ENCODE measurements at places on chromosomes 3 and 15.

DNA sequence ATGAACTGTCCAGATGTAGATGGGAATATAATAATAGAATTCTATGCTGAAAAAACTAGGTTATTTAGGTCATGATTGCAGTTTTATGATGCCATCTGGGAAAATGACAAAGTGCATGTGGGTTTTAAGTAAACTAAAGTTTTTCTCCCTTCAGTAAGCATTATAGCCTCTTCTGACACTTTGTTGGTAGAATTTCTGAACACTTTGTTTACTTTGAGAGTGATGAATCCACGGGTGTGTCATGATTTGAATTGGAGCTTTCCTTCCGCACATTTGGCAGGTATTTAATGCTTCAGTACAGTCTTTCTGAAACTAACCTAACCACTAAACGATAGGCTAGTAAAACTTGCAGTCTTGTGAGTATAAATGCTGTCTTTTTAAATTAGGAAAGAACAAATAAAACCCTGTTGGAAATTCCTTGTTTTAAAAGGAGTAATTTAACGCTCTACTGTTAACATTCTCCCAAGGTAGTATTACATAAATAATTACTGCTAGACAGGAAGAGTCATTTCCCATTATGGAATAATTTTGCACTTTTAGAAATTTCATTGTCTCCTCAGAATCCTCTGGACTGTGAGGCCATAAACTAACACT, 7.0 kb downstream of the FILIP1L start:
- no peak for DNase-seq

GRCh38 chr15:100687582-100688141, 85.3 kb downstream of the ASB7 start:
- no peak for DNase-seq

- DNase-seq, result no peak
These were observed 853.8 kb downstream of the IGSF11 start for GRCh38 chr3:118180853-118181252.

GRCh38 chr15:51267703-51268083, 70.7 kb downstream of the CYP19A1 start:
- DNase-seq, result no peak

DNA sequence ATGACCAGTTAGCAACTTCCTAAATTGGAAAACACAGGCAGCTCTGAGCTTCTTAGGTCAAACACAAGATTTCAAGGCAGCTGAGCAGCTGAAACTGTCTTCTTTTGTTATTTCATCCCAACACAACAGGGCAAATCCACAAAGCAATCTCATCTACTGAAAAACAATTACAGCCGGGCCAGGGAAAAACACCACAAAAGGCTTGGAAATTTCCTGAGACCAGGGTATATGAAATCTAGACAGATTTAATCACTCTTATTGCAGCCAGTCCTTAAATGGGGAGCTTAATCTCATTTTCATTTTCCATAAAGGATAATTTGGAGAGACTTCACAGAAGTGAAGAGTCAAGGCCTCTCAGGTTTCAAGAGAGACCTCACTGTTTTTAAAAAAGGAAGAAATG, 181.8 kb downstream of the SSR3 start:
- DNase-seq, result no peak
